ENCODE measurements at places on chromosomes 12 and 14. TPM values are rescaled to one million over a fixed set of nuclear protein-coding genes. Genes with fewer than 3 reads are reported as not detected.

SMCO2 gene
- total RNA-seq, result not detected

DNA sequence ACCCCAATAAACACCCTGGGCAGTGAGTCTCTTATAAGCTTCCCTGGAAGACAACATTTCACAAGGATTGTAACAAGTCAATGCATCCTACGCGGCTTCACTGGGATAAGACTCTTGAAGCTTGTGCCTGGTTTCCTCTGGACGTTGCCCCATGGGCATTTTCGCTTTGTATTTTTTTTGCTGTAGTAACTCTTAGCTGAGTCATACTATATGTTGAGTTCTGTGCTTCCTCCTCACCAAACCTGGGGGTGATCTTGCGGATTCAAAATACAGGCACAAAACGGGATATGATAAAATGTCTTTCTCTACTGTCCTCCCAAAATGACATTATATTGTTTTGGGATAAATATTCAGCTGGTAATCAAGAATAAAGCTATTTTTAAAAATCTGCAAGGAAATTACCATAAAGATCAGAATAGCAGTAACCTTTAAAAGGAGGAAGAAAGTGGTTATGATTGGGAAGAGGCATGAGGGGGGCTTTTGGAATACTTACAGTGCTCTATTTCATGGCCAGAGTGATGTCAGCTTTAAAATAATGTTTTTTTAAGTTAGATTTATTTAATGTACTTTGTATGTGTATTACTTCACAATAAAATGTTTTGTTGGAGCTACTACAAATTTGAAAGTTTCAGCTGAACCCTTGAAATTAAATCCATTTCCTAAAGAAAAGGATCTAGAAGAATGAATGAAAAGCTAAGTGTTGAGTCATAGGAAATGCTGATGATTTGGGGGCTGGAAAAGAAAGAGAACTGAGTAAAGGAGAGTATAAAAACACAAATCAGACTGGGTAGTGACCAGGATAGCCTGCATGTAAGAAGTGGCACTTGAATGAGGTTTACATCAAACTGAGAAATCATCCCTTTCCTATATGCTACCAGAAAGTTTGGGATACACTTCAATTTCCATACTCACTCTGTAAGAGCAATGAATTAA is 14.7 kb downstream of the BTBD7 start:
- no peak for DNase-seq

PLD4 gene
- total RNA-seq, result not detected

- DNase-seq, result no peak
Measured at GRCh38 chr14:67697006-67697405, 1.4 kb upstream of the RDH11 start.

GRCh38 chr12:31989571-31990362 is 30.6 kb downstream of the RESF1 start:
- no peak for DNase-seq

KRT73 gene
- total RNA-seq, result not detected

DNA sequence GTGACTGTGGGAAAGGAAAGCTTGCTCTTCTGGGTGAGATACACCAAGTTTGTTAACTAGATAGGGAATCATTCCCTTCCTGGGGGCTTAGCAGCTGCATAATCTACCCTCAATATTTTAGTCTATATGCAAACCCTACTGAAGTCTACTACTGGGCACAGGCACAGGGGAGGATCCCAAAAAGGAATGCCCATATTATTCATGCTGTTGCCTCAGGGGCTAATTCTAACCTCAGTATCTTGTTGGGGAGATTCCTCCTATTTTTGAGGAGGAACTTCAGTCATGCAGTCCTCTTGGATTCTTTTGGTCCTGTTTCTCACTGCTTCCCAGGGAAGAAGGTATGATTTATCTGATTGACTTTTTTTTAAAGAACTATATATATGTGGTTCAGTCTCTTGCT is 58.9 kb upstream of the ANKS1B start:
- DNase-seq, result no peak

PPP4R4 gene
- 0.03 TPM for total RNA-seq

RNASE7 gene
- total RNA-seq, result not detected

- no peak for DNase-seq
Measured at GRCh38 chr12:114916541-114916940, 232.6 kb upstream of the TBX3 start.

HCAR2 gene
- 1.1 TPM for total RNA-seq

BMP4 gene
- total RNA-seq, result 395 TPM

PDE3A gene
- not detected for total RNA-seq

C1R gene
- total RNA-seq, result 0.53 TPM
